ENCODE measurements at places on chromosomes 7 and 10.

- DNase-seq = peak; percentile 45
These were observed 9.6 kb downstream of the PSD start for GRCh38 chr10:102408728-102409603.

DNA sequence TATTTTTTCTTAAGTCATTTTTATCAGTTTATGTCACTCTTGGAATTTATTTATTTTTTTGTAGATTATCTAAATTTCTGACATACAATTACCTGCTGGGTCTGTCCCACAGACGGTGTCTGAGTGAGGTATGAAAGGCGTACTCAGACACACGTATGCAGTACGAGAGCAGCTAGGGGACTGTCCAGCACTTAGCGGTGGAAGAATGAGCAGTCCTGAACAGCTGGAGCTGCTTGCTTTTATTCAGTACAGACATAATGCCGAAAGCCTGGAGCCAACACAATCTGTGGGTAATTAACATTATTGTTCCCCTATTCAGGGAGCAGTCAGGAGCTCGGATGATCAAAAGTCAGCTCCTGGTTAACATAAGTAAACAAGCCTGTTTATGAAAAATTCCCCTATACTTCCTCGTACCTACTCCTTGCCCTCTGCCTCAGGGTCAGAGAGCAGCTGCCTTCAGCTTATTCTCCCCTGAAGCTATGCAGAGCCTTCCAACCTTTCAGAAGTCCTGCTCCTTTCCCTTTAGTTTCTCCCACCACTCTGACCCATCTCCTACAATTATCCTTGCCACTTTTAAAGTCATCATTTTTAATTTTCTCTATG lies 488.0 kb upstream of the POM121L12 start:
- no peak for DNase-seq

DNA sequence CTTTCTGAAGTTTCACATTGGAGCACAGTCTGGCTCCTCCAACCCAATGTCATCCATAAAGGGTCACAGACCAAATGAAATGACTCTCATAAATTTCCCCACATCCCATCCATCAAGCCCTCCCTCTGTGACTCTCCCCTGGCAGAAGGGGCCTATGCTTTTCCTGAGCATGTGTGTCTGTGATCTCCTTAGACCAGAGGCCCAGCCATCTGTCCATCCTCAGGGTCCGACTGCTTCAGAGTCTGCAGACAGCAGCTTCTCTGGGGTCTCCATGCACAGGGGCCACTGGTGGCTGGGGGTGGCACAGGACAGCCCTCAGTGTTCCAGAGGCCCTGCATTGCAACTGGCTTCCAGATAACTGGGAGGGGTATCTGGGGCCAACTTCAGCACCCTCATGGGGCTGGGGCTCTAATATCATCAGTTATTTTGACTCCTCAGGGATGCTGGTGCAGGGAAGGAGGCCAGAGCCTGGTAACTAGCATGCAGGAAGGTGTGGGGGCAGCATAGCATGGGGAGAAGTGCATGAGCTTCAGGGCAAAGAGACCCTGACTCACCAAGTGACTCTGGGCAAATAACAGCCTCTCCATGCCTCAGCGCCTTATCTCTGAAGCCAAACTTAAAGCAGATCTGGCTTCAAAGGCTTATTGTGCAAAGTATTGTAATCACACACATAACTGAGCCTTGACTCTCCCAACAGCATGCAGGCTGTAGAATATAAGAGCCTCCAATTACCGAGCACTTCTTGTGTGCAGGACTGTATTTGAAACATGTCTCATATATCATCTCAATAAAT lies 266.9 kb downstream of the GRID1 start:
- no peak for DNase-seq

- no peak for DNase-seq
These were observed 570.2 kb downstream of the PARD3 start for GRCh38 chr10:34244756-34245484.

- DNase-seq = no peak
These were observed 349.0 kb upstream of the MTPN start for GRCh38 chr7:136326045-136326609.

DNA sequence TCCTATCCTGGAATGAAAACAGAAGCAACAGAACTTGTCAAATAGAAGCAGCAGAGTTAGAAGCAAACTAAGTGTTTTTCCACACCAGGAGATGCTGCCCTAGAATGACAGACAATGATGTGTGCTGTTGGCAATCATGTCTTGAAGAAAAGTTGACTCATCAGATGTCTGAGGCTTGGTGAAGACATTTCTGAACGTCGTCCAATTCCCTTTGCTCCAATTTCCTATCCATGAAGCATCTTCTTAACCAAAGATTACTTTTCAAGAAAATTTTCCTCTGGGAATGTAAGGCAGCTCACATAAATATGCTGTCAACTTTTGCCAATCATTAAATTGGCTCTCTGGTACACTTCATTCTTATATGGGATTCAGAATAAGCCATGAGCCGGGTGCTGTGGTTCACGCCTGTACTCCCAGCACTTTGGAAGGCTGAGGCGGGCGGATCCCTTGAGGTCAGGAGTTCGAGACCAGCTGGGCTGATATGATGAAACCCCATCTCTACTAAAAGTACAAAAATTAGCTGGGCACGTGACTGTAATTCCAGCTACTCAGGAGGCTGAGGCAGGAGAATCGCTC lies 34.6 kb downstream of the MALSU1 start:
- peak; percentile 98 for DNase-seq

- DNase-seq = peak; percentile 18
These were observed 412.0 kb downstream of the CNTNAP2 start for GRCh38 chr7:146528581-146528980.

GRCh38 chr7:34096198-34096651 lies 190.9 kb downstream of the BMPER start:
- peak; percentile 92 for DNase-seq

- no peak for DNase-seq
These were observed 24.6 kb downstream of the C7orf33 start for GRCh38 chr7:148615085-148615730.

GRCh38 chr10:86871563-86872183 lies 85.7 kb downstream of the MMRN2 start:
- DNase-seq = no peak

GRCh38 chr10:44039599-44039998 lies 345.3 kb downstream of the CXCL12 start:
- no peak for DNase-seq

- no peak for DNase-seq
These were observed 9.8 kb downstream of the MMP21 start for GRCh38 chr10:125765835-125766234.

DNA sequence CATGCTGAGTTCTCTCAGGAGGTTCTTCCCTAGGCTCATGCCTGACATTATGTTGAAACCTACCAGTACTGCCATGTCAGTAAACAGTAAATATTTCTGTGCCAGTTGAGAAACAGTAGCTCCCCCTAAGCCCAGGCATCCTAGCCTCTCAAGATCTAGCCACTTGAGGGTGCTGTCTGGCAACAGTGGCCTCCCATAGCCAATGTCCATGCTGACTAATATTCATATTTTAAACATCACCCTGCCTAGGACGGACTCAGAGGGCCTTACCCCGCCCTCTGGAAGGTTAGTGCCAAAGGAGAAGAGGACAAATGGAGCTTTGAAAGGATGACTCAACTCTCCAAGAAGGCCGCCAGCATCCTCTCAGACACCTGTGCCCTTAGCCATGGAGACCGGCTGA lies 7.7 kb downstream of the ACSM6 start:
- DNase-seq = peak; percentile 68

- DNase-seq = peak; percentile 83
These were observed 61.3 kb downstream of the ABCB4 start for GRCh38 chr7:87413951-87414793.

DNA sequence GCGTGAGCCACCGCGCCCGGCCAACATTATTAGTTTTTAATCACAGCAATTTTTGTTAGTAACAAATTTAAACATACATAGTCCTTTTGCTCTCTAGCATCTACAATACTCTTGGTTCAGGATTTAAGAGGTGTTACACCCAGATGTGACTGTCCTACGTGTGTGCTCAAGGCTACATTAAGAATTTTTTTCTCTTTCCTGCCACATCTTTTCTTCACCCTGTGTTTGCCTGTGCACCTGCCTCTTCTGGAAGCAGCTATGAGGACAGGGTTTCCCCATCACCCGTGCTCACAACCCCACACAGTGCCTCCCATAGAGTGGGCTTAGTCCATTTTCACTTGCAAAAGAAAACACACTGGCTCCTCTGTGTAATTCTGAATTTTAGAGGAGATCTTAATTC lies 186.7 kb upstream of the KLF6 start:
- no peak for DNase-seq

GRCh38 chr7:128217030-128217805 lies 23.9 kb upstream of the LEP start:
- peak; percentile 85 for DNase-seq

DNA sequence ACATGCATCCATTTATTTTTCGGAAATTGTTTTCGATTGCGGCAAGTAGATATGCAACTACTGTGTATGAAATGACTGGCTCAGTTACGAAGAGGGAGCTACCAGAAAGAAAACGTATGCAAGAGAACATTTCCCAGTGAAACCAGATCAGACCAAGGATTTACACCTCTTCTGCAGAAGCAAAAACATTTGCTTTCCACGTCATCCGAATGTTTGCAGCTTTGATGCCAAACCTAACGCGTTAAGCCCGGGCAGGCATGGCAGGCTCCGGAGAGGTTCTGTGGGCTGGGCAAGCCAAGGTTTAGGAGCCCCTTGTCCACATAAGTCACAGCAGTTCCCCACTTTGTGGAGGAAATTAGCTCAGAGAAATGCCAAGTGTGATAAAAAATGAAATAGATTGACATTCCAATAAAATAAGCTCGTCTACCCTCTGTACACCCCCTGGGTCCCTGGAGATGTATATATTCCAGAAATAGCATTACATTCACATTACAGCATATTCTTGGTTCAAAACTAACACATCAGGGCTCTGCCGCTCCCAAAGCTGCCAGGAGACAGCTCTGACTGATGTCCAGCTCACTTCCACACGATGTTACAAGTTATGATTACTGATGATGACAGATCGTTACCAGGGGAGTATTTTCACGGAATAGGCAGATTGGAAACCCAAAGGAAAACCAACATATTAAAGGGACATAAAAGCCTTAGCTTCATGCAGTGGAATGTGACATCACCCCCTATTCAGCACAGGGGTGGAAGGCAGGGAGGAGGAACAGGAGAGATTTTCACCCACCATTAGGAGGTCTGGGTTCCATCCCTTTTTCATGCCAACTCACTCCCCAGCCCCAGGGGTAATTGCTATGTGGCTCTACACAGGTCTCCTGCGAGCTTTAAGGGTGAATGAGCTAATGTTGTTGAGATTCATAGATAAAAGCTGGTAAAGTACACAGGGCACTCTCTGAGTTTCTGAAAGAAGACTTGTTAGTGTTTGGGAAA lies 81.5 kb downstream of the LYZL1 start:
- no peak for DNase-seq
